Fibroblast of skin of back (primary cell): ENCODE measurements at places on chromosomes 5 and 9.

DNA sequence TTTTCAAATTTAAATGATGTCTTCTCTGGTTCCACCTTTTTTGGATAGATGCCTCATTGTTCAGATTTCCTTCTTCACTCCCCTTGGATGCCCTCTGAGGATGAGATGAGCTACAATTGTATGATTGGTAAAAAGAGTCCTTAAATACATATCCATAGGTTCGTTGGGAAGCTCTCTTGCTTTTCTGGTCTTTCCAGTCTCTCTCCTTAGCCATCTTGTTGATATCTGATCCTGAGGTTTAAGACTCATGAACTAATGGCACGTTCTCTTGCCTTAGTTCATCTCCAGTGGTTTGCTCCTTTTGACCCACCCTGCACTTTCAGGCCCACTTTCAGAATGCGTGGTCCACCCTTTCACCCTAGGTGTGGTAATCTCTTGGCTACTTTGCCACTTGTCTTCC lies 33.2 kb upstream of the TUT7 start:
- DNase-seq, result no peak

DNA sequence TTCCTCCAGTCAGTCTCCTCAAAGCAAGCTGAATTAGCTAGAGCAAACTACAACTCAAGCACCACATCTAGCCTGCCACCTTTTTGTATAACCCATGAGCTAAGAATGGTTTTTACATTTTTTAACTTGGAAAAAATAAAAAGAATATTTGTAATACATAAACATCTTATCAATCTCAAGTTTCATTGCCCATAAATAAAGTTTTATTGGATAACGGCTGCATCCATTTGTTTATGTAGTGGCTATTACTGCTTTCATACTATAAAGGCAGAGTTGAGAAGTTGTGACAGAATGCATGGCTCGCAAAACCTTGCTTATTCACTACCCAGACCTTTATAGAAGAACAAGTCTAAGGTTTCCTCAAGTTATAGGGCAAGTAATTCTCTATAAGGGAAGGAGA lies 95.7 kb downstream of the ELAVL2 start:
- no peak for DNase-seq

DNA sequence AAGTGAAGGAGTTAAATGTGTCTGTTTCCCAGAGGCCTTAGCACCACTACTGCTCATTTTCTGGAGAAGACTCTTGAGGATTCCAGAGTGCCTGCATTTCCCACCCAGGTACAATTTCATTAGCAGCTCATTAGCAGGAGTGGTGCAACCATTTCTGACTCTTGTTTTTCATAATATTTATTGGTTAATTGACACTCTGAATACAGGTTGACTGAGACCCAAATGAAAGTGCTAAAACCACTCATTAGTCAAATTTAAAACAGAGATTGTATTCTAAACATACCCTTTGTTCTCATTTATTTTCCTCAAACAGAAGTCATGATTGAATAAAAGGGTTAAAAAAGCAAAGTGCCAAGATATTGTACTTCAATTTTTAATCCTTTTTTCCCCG lies 134.5 kb downstream of the SIL1 start:
- no peak for DNase-seq

DNA sequence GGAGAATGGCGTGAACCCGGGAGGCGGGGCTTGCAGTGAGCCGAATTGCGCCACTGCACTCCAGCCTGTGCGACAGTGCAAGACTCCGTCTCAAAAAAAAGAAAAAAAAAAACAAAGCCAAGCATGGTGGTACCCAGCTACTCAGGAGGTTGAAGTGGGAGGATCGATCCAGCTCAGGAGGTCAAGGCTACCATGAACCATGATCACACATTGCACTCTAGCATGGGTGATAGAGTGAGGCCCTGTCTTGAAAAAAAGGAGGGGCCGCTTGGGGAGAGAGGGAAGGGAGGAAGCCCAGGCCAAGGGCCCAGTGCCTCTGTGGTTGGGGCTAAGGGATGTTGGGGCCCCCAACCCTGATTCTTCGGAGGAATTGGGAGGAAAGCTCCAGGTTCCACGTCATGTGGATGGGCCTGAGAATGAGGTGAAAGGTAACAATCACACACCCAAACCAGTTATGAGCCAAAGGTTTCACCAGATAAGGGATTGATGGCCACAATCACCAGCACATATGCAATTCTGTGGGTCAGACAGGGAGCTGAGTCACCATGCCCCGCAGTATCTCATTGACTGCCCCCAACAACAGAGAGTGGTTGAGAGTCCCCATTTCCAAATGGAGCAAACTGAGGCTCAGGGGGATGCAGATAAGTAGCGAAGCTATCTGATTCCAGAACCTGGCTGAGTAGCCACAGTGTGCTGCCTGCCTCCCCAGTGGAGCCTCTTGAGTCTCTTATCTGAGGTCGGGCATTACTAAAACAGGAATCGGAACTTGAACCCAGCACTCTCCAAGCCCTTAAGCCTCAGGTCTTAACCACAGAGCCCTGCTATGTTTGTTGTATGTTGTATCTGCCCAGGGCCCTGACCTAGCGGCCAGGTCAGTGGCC lies 20.5 kb downstream of the SWI5 start:
- DNase-seq, result no peak

DNA sequence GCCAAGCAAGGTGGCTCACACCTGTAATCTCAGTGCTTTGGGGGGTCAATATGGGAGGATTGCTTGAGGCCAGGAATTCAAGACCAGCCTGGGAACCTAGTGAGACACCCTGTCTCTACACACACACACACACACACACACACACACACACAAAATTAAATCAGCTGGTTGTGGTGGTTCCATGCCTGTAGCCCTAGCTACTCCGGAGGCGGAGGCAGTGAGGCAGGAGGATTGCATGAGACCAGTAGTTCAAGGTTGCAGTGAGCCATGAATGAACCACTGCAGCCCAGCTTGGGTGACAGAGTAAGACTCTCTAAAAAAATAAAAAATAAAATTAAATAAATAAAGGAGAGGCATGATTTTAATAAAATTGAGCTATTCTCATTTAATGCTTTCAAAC lies 13.1 kb downstream of the CEMIP2 start:
- DNase-seq, result no peak
